Left renal pelvis (tissue), 4 donors: ENCODE measurements at places on chromosomes 13 and 19.

GRCh38 chr13:27139565-27139964, 32.0 kb downstream of the USP12 start:
- no peak for DNase-seq

DNA sequence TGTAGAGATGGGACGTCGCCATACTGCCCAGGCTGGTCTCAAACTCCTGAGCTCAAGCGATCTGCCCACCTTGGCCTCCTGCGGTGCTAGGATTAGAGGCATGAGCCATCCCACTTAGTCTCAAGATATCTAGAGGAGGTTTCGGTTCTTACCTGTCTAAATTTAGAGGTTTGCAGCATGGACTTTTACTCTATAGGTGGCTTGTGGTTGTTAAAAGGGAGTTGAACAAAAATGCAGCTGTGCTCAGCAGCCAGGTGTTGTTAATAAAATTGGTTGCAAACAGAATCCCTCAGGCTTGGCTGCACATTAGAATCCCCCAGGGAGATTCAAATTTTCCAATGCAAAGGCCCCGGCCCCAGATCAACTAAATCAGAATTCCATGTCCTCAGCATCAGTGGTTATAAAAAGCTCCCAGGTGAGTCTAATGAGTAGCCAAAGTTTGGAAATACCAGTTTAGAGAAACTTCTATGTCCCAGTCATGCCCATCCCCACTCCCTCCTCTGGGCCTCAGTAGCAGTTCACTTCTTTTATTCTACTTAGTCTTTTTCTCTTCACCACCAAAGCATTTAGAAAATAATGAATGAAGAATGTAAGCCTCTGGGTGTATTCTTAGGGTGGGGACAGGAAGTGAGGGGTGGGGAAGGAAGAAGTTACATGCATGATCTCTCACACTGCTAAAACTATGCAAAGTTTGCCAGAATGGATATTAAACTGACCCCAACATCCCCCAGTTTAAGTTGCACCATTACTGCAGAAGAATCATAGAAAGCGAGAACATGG, 471.0 kb downstream of the COG6 start:
- DNase-seq = no peak

DNA sequence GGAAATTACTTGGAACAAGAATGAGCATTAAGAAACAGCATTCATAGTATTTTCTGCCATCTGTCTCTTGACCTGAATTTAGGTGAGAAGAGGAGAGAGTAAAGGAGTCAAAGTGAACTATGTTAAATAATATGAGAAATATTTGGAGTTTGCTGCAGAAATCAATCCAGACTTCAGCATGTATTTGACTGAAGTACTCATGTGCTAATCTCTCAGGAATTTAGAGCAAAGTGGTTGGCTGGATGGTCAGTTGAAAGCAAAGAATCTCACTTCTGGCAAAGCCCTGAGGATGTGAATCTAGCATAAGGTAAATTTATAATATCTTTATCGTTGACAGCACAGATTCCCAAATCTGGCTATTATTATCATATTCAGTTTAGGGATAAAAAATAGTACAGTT, 394.3 kb downstream of the PCDH17 start:
- no peak for DNase-seq

GRCh38 chr19:39924389-39924788, 10.0 kb downstream of the FCGBP start:
- no peak for DNase-seq

DNA sequence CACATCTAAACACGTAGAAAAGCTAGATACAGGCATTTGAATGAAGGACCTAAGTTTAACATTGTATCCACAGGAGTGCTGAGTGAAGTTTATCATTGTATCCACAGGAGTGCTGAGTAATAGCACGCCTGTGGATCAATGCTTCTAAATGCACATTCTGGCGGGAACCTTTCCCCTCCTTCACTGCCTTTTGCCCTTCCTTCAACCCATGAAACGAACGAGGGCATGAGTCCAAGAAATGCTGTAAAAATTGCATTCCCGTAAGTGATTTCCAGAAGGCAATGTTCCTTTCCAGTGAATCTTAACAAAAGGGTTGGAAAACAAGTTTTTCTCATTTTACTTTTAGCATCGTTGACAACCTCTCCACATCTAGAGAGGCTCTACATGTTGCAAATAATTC, 88.1 kb downstream of the ZDHHC20 start:
- no peak for DNase-seq

DNA sequence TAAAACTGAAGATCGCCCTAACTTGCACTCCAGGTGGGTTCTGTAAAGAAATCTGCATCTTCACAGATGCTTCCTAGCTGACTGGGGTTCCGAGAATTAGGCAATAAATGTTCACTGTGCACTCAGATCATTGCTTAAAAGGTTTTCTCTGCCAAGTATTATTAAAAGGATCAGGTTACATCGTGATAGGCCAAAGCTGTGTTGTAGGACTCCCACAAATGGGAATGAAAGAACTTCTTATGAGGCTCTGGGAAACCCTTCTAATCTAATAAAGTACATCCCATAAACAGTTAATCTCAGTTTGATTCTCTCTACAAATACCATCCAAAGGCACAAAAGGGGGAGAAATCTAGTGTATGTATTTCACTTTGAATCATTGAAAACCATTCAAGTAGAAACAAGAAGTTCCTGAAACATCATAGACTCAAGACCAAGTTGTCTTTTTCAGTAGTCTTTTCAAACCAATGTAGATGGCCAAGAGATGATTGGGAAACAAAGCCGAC, 7.1 kb upstream of the POU4F1 start:
- no peak for DNase-seq
